Iris pigment epithelial cell (primary cell): ENCODE measurements at places on chromosomes 6 and 20.

DNA sequence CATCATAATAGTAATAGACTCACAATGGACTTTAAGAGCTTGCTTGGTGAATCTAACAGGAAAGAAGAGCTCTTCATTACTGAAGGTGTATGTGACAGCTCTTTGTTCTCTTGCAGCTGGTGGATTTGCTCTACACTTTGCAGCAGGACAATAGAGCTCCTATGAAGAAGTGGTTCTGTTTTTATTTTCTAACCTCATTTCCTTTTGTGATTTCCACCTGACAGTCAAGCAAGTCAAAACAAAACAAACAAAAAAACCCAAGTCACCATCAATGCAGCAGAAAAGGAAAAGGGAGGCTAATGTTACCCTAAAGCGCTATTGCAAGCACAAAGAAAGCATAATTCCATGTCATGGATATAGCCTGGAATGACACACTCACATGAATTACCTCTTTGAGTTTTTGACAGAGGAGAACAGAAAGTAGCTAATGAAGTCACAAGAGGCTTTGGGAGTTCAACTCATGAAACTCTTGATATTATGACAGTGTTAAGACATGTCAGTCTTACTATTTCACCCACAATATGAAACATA, 1188.1 kb downstream of the EPHA7 start:
- no peak for DNase-seq

DNA sequence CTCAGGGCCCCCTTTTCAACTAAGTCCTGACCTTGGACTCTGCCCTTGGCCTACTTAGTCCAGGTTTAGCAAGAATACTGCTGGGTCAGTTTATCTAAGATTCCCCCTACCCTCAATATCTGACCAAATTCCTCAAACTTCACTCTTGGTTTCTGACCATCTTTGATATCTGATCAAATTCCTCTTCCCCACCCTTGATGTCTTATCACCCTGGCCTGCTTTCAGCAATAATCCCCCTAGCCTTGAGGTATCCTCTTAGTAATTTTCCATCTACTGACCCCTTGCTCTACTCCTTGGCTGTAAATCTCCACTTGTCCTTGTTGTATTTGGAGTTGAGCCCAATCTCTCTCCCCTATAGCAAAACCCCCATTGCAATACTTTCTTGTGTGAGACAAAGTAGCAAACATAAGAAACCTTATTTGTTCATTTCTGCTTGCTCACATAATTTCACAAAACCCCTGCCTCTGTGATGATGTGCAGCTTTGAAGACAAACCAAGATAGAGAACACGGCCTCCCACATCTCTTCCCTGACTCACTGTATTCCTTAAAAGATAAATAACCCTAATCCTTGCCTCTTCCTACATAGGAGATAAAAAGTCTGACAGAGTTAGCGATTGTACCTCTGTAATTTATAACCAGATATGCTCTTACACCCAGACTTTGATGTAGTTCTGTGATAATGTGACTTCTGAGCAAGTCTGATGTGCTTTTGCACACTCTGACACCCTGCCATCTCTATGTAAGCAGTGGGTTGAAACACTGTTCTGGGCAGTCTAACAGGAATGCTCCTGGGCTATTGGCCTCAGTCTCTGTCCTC, 13.8 kb upstream of the IYD start:
- DNase-seq = peak; percentile 44

GRCh38 chr20:45840700-45841198, 7.2 kb downstream of the SNX21 start:
- no peak for DNase-seq

GRCh38 chr6:31351033-31351380, 6.0 kb downstream of the HLA-B start:
- no peak for DNase-seq

GRCh38 chr20:35886537-35886936, 67.8 kb downstream of the SCAND1 start:
- DNase-seq = no peak

- DNase-seq = no peak
These were observed 38.5 kb downstream of the ORC3 start for GRCh38 chr6:87628424-87628823.

GRCh38 chr6:117446861-117447260, 21.1 kb upstream of the ROS1 start:
- no peak for DNase-seq

DNA sequence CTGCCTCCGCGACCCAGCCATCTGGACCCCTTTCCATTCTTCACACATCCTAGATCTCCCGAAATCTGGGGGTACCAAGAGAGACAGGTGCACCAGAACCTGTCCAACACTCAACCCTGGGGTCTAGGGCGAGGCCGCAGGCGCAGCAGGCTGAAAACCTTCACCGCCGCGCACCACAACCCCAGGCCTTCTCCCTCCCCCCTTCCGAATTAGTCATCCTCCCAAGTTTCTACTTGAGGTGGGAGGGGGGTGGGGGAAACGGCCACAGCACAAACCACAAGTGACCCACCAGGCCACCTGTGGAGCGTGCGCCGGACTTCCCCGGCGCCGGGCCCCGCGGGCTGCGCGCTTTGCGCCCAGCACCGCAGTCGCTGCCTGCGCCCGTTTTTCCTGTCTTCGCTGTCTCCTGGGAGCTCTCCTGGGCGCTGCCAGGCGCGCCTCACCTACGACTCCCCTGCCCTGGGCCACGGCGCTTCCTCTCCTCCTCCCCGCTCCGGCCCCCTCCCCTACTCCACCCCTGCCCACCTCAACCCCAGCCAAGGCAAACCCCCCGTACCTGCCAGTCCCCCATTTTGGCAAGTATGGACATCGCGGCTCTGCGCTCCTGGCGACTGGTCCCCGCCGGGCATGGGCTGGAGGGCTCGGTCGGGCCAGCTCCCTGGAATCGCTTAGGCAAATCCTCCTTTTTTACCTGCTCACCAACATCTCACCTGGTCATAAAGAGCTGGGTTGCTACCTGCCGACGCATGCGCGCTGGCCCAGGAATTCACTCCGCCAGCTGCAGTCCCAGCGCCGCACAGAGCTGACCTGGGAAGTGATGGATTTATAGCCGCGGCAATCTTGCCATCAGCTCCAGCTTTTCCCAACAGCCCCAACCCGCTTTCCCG, 4.2 kb upstream of the TFAP2A start:
- DNase-seq = peak; percentile 53

DNA sequence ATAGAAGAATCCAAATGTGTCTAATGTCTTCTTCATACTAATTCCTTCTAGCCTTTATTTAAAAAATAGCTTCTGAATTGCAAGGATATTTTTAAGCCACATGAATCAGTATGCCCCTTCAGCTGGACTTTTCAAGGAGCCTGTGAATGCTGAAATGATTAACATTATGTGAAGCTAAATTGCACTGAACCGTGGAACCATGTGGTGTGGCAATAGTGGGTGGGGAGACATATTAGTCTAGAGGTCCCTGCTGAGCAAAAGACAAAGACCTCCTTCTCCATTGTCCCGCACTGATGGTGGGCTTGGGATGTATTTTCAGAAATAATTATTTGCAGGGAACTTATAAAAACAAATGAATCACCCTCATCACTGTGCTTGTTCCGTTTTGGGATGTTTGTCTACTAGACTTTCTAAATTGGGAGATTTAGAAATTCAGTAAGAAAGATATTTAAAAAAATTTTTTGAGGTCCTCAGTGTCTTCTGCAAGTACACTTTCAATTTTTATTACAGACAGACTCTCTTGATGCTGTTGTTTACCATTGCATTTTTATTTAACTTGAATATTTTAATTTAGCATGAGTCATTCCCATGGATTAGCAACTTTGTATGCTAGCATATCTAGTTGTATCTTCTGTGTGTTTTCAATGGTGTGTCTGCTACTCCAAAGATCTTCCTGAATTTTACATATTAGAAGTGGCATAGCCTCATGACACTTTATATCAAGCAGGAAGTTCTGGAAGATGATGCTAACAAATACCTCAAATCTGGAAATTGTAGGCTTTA, 238.1 kb downstream of the LAMA2 start:
- DNase-seq = no peak

- peak; percentile 34 for DNase-seq
These were observed 36.4 kb upstream of the RPN2 start for GRCh38 chr20:37142708-37143107.

- DNase-seq = peak; percentile 84
These were observed 19.5 kb upstream of the IER3 start for GRCh38 chr6:30763618-30764489.

- DNase-seq = no peak
These were observed 26.0 kb downstream of the SOBP start for GRCh38 chr6:107515955-107516354.

- DNase-seq = no peak
These were observed 594.6 kb downstream of the DOK5 start for GRCh38 chr20:55070001-55070400.

GRCh38 chr6:91278416-91278815, 691.5 kb upstream of the MAP3K7 start:
- no peak for DNase-seq

DNA sequence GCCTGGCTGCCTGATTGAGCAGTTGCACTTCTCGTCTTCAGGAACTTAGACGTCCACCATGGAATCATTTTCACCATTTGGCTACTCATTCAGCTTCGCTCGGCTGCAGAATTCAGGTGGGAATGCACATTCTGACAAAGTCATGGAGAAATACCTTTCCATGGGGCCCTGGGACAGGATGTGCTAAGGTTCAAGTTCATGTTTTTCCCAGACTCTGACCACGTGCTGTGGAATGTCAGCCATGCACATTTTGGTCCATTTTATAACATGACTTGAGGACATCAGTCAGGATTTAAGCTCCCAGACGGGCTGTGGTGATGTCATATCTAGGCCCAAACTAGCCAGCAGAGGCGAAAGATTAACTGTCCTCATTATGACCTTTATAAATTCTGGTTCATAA, 205.3 kb downstream of the TBXT start:
- DNase-seq = no peak

DNA sequence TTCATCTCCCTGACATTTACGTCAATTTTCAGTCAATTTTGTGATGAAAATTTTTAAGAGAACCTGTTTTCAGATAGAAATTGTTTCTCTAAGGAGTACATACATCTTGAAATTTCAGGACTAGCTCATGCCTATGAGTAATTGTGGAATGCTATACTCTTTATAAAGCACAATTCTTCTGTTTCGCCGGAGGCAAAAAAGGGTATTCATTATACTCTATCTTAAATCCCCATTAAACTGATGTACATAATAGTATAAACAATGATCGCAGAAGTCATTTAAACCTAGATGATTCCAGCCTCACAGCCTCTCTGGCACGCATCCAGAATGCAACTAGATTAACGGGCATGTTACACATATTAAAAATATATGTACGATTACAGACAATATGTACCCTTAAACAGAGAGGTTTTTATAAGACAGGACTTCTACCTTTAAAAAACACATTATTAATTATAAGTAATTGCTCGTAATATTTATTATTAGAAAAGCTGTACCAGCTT, 62.6 kb downstream of the NRSN1 start:
- DNase-seq = no peak

GRCh38 chr6:165725201-165725600, 62.2 kb upstream of the PDE10A start:
- no peak for DNase-seq

GRCh38 chr6:47299965-47300364, 9.7 kb downstream of the TNFRSF21 start:
- DNase-seq = no peak

GRCh38 chr6:50744976-50745375, 31.6 kb downstream of the TFAP2D start:
- DNase-seq = no peak

GRCh38 chr6:92160226-92160625, 1259.1 kb downstream of the EPHA7 start:
- no peak for DNase-seq

DNA sequence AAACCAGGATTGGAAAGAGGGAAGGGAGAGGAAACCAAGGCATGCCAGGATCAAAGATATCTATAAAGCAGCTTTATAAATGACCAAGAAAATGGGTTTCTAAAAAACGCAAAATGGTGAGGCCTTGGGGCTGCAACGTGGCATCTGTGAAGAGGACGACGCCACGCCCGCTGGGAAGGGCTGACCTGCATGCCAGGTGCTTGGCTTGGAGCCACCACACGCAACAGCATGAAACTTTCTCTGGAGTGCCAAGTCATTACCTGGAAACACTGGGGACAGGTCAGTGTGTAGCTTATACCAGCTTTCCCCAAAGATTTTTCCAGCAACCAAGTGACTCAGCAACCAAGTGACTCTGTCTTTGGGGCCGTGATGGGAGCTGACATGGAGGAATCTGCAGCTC, 82.5 kb downstream of the POPDC3 start:
- DNase-seq = no peak

DNA sequence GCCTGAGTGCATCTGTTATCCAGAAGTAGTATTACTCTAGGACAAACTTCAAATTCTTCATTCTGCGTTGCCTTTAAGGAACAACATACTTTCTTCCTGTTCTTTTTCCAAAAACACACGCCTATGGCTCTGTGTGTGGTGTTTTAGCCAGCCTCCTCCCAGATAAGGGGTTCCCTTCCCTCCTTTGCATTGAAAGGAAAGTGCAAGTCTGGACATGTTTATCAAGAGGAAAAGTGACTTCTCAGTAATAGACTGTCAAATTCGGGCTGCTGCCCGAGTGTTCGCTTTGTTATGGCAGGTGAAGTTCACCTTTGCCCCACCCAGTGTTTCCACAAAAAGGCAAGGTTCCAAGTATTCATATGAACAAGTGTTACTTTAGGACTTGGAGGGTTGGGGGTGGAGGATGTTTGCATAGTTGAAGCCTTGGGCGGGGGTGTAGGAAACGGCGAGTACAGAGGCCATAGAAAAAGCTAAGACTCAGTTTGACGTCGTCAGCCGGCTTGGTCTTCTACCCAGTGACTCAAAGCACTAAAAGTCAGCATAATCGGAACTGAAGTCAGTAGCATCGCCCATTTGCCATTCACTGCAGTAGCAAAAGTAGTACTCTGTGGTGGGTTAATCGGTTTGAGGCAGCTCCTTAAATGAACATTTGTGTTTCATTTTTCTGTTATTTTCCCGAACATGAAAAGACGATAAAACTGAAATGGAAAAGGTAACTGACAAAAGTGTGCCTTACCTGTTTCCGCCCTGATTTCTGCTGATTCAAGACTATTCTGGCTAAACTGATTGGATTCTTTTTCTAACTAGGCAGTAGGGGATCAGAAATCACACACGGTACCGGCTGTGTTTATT, 12.5 kb downstream of the PRDM1 start:
- DNase-seq = peak; percentile 75

GRCh38 chr6:47007657-47008396, 34.3 kb downstream of the ADGRF1 start:
- peak; percentile 5 for DNase-seq

GRCh38 chr20:50314678-50315335, 124.2 kb downstream of the CEBPB start:
- DNase-seq = no peak

DNA sequence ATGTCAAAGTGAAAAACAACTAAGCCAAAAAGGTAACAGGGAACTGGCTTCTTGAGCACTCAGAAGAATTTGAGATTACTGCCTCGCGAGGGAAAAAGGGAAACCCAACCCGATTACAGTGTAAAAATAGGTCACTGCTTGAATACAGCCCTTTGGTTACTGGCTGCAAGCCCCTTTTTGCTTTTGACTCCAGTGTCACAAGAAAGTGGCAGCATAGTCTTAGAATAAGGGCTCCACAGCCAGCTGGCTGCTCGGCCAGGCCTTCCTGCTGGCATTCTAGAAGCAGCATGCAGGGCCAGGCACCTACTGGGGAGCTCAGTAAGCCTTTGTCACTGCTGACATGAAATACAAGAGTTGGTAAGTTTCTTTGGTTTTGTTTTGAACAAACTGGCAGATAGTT, 83.0 kb downstream of the ZHX3 start:
- no peak for DNase-seq

GRCh38 chr6:150503041-150503440, 96.6 kb upstream of the PLEKHG1 start:
- DNase-seq = no peak

- DNase-seq = no peak
These were observed 78.3 kb upstream of the CTNNBL1 start for GRCh38 chr20:37615340-37616109.
